Right lobe of liver (tissue), 6 donors: ENCODE measurements at places on chromosomes 7 and 10. TPM values are rescaled to one million over a fixed set of nuclear protein-coding genes. Genes with fewer than 3 reads are reported as not detected.
A peak's percentile ranks its signal among the peaks of the same experiment; 100 is the strongest.

GRCh38 chr10:44240584-44241205 lies 144.2 kb downstream of the CXCL12 start:
- no peak for DNase-seq

DNA sequence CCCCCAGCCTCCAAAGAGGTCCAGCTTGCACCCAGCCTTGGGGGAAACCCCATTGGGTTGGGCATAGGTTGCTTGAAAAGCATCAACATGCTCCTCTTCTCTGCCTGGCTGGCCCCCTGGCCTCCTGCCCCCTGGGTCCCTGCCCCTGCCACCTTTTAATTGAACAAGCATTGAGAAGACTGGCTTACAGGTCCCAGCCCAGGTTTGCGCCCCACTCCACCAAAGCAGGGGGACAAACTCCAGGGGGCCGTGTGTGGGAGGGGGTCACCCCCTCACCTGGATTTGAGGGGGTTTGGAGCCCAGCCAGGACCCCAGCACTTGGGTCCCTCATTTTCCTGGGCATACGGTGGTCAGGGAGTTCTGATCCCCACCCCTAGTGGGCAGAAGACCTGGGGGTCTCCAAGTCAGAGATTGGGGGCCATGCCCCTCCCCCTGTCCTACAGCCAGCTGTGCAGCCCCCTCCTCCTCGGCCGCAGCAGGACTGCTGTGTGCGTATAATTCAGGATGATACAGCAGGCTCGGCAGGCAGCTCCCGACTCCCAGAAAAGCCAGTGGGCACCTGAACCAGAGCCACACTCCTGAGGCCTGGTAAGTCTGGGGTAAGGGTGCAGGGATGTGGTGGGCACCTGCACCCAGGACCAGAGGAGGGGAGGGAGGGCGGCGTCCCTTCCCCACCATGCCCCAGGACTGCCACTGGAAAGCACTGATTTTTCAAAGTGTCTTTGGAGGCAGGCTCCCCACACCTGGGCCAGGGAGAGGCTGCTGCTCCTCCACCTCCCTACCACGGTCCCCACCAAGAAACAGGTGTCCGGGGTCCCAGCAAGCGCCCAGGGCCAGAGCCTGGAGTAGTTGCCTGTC lies 1.7 kb downstream of the ELFN1 start:
- DNase-seq: no peak

GRCh38 chr7:133784486-133785001 lies 342.6 kb upstream of the LRGUK start:
- no peak for DNase-seq

GRCh38 chr7:25862261-25863004 lies 289.6 kb upstream of the NFE2L3 start:
- DNase-seq: peak; percentile 77

- DNase-seq: no peak
Observed at GRCh38 chr10:35716776-35717175, 74.7 kb upstream of the FZD8 start.

- no peak for DNase-seq
Observed at GRCh38 chr10:11219431-11219830, 201.8 kb downstream of the CELF2 start.

- no peak for DNase-seq
Observed at GRCh38 chr7:48416327-48416908, 245.2 kb downstream of the ABCA13 start.

DNA sequence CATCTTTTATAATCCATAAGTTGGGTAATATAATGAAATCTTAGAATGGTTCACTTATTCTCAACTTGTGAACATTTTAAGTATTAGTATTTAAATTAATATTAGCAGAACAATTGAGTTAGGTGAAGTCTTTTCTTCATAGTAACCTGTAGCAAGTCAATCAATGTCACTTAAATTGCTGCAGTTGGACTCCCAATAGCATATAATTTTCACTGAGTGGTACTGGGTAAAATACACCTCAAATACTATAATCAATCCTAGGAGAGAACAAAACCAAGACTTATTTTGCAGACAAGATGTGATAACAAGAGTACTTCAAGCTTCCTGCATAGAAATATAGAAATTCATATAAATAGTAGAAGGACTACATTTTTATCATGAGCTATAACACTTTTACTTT lies 677.9 kb upstream of the LRRN3 start:
- DNase-seq: no peak

DNA sequence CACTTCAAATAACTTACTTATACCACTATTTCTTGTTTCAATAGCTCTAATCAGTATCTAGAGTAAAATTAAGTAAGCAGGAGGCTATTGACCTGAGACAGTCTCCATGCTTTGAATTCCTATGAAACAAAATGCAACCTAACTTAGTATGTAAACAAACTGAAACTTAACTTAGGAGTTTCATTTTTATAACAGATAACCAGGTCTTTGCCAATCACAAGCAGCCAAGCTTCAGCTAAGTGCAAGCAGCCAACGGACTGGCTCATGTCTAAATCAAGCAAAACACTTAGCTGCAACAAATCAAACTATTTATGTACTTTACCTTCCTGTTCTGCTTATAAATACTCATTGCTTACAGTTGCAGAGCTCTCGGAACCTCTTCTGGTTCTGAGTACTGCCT lies 4.4 kb upstream of the GSTK1 start:
- no peak for DNase-seq

GRCh38 chr7:54981913-54982312 lies 36.9 kb upstream of the EGFR start:
- no peak for DNase-seq

GRCh38 chr10:128324058-128324827 lies 198.0 kb upstream of the MKI67 start:
- DNase-seq: peak; percentile 81

DNA sequence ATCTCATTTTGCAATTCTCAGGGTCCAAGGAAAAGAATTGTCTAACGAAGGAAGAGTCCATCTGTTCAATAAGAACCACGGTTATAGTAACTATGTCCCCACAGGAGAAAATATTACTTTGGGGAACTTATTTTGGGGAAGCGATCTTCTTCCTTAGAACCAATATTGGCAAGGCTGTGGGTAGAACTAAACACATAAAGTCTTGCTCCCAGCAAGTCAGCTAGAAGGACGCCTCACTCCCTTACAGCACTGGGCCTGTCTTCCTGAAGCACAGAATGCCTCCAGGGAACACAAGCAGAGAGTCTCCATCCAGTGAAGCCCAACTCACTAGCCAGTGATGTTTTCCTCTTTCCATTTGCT lies 30.2 kb downstream of the C10orf71 start:
- DNase-seq: no peak

DNA sequence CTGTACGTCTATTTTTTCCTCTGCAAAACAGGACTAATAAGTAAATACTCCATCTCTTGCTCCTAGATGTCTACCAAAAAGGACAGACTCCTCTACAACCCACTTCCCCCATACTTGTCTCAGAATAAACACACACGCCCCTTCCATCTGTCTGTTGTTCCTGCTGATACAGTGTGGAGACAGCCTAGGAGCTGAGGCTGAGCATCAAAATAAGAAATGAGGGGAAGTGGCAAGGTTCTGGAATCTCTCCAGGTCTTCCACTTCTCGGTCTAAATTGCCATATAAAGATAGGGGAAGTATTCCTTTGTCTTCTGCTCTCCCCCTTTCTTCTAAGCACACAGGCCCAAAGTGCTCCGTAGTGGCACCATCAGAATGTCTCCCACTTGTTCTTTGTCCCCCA lies 30.8 kb upstream of the VSIR start:
- no peak for DNase-seq

GRCh38 chr7:79376299-79377025 lies 77.0 kb downstream of the MAGI2 start:
- DNase-seq: no peak

- no peak for DNase-seq
Observed at GRCh38 chr7:38675494-38676106, 44.4 kb upstream of the AMPH start.

GRCh38 chr7:111821046-111821445 lies 258.8 kb upstream of the IMMP2L start:
- no peak for DNase-seq

- no peak for DNase-seq
Observed at GRCh38 chr7:69599955-69600709, 1.9 kb downstream of the AUTS2 start.

DNA sequence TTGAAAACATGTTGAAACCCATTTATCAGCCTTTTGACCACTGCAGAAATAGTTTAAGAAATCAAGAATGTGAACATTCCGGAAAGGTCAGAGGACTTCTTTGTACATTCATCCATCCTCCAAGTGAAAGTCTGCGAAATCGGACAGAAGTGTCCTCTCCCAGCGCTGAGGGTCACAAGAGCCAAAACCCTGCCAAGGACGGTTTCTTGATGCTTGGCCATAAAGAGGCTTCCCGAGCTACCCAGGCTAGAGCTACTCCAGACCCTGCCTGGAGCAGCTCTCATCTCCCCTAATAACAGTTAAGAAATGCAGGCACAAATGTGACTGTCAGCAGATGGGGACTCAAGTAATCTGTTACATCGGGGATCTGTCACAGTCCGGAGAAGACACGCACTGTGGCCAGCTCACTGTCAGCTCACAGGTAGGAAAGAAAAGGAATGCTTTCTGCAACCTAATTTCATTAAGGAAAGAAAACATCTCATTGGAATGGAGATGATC lies 4.5 kb upstream of the CYTH3 start:
- DNase-seq: no peak

GRCh38 chr7:140525743-140526142 lies 46.4 kb upstream of the MKRN1 start:
- DNase-seq: no peak

GRCh38 chr7:74480861-74481417 lies 27.2 kb downstream of the GTF2IRD1 start:
- peak; percentile 50 for DNase-seq

DNA sequence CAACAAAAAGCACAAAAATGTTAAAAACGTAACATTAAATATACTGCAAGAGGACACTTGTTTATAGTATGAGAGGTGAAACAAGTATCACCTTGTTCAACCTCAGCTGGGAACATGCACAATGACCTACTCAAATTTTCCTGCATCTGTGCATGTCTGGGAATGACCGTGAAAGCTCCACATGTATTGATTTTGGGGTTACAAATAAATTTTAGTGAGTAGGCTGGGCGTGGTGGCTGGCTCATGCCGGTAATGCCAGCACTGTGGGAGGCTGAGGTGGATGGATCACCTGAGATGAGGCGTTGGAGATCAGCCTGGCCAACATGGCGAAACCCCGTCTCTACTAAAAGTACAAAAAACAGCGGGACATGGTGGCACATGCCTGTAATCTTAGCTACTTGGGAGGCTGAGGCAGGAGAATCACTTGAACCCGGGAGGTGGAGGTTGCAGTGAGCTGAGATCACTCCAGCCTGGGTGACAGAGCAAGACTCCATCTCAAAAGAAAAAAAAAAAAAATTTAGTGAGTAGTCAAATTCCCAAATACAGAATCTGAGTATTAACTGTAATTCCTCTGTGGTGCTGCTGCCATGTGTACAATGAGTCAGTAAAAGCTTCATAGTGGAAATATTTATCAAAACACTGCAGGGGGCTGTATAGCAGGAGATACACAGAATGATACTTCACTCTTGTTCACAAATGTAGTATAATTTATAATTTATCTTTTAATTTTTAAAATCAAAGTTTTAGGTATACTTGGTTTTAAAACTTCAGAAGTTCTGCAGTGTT lies 41.1 kb downstream of the SUGCT start:
- no peak for DNase-seq

- no peak for DNase-seq
Observed at GRCh38 chr7:127885843-127886242, 145.4 kb downstream of the LRRC4 start.

- no peak for DNase-seq
Observed at GRCh38 chr7:93575555-93576399, 1.3 kb upstream of the CALCR start.

GRCh38 chr10:96850825-96851224 lies 18.7 kb downstream of the LCOR start:
- no peak for DNase-seq

DNA sequence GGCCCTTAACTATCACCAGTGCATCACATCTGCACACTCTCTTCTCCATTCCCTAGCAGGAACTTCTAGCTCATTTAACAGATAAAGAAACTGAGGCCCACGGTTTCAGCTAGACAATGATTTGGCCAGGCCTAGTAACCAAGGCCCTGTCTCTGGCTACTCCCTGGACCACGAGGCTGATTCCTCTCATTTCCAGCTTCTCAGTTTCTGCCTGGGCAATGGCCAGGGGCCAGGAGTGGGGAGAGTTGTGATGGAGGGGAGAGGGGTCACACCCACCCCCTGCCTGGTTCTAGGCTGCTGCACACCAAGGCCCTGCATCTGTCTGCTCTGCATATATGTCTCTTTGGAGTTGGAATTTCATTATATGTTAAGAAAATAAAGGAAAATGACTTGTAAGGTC lies 13.5 kb downstream of the AQP1 start:
- DNase-seq: peak; percentile 9

DNA sequence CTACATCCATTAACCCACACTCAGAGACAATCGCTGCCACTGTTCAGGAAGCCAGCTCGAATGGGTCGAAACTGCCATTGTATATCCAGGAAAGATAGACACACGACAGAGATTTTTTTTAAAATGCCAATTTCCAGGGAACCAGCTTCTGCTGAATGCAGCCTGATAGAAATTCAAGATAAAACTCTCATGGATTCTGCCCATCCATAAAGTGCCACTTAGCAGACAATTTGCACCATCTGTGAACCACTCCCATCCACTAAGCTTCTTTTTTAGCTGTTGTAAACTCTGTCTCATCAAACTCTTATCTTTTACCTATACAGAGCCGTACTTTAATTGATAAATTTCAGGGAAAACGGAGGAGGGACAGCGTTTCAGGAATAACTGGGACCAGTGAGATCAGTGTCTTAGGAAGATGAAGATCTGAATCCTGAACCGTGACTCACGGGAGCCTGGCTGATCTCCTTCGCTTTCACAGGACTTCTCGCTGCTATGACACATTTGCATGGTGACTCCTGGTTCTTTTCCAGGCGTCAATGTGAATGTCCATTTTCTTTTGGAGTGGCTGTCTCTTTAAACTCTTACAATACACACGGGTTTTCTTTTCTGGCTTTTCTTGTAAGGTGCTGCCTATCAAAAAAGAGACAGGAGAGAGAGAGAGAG lies 103.4 kb downstream of the FAM204A start:
- no peak for DNase-seq

The CYP26A1 gene
- 15.0 TPM for total RNA-seq

The SPDYE2B gene
- not detected for total RNA-seq

The GSTO2 gene
- 5.3 TPM for total RNA-seq

The PNPLA8 gene
- total RNA-seq: 21.5 TPM

The CH25H gene
- 0.31 TPM for total RNA-seq

The CREM gene
- total RNA-seq: 24.2 TPM

The LDB3 gene
- total RNA-seq: 0.09 TPM

The TMEM236 gene
- 0.20 TPM for total RNA-seq

The ERVW-1 gene
- total RNA-seq: not detected

The HEPACAM2 gene
- total RNA-seq: not detected

The MYH16 gene
- not detected for total RNA-seq

The IL2RA gene
- total RNA-seq: 3.1 TPM

The TLX1 gene
- total RNA-seq: 0.55 TPM

The PRSS1 gene
- not detected for total RNA-seq

The C10orf53 gene
- not detected for total RNA-seq

The CLDN3 gene
- 37.3 TPM for total RNA-seq

The EN2 gene
- total RNA-seq: not detected
